ENCODE measurements at places on chromosomes 1 and 21. TPM values are rescaled to one million over a fixed set of nuclear protein-coding genes. Genes with fewer than 3 reads are reported as not detected.

AMIGO1 gene
- total RNA-seq = 2.0 TPM

DNA sequence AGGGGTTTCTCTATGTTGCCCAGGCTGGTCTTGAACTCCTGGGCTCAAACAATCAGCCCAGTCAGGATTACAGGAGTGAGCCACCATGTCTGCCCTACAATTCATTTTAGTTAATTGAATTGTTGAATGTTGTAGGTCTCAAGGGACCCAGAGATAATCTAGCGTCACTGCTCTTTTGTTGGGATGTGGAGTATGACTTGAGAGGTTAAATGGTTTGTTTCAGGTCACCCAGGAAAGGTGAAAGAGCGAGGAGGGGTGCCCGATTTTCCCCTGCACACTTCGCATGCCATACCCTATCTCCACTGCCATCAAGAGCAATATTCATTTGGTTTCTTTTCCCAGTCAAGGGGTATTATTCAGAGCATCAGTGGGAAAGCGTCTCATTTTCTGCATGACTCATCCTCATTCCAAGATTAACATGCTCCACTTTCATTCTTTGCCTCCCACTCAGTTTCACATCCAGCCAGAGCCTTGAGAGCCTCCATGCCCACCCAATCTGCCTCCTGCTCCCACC is 13.1 kb upstream of the SLC30A1 start:
- no peak for DNase-seq

DNM3 gene
- total RNA-seq = 1.4 TPM

CTSE gene
- total RNA-seq = not detected

DNA sequence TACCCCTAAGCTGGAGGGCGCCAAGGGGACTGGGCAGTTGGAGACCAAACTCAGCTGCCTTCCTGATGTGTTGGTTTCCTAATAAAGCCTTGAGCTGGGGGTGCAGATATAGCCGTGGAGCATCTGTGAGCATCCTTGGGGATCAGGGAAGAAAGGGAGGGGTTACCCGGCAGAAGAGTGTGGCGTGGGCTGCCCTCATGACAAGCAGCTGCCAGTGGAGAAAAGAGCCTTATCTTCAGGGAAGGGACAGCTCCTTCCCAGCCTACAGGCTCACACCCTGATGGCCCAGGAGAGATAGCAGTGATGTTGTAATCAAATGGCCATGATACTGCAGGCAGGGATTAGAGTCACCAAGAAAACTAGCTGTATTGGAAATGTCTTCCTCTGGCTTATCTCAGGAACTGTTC is 10.8 kb upstream of the NFASC start:
- no peak for DNase-seq

- DNase-seq = peak; percentile 33
Observed at GRCh38 chr1:89945852-89946476, 48.9 kb upstream of the ZNF326 start.

Data from activated CD4-positive, alpha-beta T cell treated with anti-CD3 and anti-CD28 coated beads for 36 hours (primary cell).